ENCODE measurements at places on chromosomes 12 and 14.

GRCh38 chr14:104396682-104397470 lies 182.7 kb upstream of the C14orf180 start:
- DNase-seq, result no peak

- DNase-seq, result no peak
These were observed 186.2 kb upstream of the C14orf180 start for GRCh38 chr14:104393199-104393897.

- DNase-seq, result no peak
These were observed 211.5 kb downstream of the PRKD1 start for GRCh38 chr14:29716150-29716549.

DNA sequence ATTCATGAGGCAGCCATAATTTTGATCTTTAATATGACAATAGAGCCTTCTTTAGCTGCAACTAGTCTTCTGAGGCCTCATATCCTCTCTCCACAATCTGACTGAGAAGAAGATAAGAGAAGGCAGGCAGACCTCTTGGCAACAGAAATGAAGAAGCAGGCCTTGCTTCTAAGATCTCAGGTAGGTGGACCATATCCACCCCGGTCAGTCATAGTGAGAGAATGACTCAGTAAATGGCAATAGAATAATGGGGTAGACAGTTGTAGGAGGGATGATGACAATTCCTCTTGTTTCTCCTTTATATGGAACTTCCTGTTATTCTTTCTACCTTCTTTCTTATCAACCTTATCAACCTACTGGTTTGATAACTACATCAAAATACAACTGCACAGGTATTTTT lies 246.7 kb upstream of the G2E3 start:
- no peak for DNase-seq

DNA sequence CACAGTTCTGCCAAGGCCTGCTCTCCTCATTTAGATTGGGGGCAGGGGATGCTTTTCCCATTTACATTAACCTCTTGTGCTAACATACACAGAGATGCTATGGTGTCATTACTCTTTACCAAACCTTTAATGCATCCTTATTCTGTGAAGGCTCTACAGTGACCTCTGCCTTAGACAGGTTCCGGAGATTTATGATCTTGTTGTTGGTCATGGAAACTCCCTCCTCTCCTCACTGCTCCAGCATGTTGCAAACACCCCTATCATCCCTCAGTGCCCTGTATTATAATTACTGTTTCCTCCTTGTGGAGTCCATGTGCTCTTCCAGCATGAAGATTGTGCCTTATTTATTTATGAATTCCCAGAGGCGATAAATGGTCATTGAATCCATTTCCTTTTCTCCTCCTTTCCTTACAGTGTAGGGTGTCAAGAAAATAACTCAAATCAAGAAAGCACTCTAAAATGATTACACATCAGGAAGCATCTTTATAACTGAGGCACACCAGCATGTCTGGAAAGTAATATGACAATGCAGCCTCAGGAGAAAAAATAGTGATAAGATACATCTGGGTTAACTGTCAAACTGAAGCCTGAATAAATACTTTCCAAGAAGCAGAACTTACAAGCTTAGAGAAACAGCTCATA lies 37.8 kb downstream of the RTN1 start:
- no peak for DNase-seq

DNA sequence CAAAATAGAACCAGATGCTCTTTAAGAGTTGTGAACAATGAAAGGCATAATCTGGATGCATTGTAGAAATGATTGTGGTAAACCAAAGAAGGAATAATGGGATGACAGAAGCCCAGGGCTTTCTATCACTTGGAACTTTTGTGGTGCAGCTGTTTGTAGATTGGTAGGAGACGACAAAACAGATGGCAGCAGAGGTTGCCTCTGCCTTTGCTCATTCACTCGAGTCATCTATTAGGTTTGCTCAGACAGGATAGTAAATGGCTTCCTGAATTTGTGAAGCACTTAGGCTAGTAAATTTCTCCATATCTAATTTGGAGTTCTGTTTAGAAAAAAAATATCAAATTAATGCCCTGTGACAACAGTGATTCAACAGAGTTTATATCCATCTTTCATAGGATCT lies 78.4 kb downstream of the FGD4 start:
- no peak for DNase-seq

- DNase-seq, result no peak
These were observed 48.5 kb downstream of the PHLDA1 start for GRCh38 chr12:75982979-75983660.

DNA sequence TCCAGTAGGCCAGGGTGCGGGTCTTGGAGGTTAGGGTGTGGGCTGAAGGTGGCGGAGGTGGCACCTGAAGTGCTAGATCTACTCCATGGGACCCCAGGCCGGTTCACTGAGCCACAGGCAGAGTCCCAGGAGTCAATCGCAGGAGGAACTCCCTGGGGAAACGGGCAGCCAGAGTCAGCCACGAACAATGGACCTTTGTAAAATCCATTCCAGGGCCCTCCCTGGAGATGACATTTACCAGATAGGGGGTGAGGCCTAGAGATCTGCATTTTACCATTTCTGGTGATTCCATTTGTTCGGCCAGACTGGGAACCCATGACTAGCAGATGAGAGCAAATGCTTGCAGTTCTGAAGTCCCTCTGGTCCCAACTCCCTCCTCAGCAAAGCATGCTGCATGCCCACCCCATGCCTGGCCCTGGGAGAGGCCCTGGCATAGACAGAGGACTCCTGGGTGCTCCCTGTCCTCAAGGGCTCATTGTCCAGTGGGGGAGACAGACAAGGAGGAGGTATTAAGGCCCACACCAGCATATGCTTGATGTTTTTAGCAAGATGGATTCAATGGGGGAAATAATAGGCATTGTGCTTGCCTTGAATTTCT lies 115.5 kb downstream of the EML1 start:
- DNase-seq, result no peak

GRCh38 chr14:106442857-106443256 lies 916.5 kb downstream of the TMEM121 start:
- DNase-seq, result peak; percentile 15

DNA sequence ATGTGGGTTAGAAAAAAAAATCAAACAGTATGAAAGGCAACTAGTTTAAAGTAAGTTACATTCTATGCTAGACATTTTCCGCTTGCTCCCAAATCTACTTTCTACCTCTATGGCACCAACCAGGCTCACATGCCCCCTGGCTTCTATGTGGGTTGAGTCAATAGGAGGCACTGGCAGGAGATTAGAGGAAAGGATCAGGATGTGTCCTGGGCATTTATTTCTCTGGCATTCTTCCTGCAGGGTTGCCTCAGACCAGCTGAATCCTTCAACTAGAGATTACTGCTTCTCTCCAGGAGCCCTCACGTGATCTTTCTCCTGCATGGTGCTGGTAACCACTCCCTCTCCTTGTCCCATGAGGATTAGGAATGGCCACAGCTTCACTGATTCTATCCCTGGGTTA lies 14.9 kb upstream of the CCDC60 start:
- DNase-seq, result no peak

DNA sequence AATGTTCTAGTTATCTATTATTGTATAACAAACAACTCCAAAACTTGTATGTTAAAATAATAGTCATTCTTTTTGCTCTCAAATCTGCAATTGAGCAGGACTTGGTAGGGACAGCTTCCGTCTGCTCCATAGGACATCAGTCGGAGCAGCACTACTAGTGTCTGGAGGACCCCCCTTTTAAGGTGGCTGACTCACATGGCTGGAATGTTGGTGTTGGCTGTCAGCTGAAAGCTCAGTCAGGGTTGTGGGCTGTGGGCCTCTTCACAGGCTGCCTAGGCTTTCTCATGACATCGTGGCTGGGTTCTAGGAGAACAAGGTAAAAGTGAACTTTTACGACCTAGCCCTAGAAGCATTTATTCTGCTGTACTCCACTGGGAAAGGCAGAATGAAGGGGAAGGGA lies 160.6 kb downstream of the ANO4 start:
- no peak for DNase-seq

DNA sequence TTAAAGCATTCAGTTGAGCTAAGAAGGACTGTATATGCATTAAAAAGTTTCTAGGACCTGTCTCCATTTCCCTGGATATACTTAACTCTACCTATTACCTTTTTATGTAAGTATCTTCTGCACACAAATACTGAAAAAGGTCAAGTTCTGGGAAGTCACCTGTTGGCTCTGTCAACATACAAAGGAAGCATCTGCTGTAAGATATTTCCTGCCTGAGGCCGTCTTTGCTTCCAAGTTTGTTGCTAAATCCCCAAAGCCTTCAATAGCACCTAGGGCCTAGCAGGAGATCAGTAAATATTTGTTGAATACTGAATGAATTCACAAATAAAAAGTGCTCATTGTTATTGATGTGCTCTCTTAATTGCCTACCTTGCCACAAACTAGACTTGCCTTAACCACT lies 188.4 kb downstream of the DUSP6 start:
- DNase-seq, result no peak

DNA sequence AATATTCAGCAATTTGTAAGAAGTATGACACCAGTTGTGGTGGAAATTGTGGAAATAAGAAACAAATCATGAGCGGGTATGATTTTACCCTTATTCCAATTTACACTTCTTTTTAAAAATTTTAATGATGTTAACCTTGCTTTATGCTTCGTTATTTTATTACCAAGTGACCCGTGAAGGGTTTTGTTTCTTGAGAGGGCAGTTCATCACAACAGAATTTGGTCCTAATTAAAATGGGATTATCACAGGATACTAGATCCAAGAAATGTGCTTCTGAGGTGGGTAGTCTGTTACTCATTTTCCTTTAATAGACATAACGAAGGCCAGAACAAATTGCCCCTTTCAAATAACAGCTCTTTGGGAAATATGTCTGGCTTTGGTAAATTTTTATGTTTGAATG lies 25.5 kb upstream of the RASSF8 start:
- no peak for DNase-seq

DNA sequence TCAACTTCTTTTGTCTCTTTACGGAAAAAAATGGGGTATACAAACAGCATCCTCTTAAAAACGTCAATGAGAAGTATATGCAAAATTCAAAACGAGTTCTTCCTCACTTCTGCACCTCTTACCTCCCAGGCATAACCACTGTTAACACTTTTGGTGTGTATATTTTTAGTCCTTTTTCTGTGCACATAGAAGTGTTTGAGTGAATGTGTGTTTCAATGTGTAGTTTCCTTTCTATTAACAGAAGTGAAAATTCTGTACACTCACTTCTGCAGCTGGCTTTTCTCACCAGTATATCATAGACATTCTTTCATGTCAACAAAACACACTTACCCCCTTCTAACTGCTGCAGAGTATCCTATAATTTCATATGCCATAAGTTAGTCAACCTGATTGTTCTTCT lies 5.4 kb downstream of the UBR7 start:
- no peak for DNase-seq

All from stimulated activated CD4-positive, alpha-beta T cell treated with anti-CD3 and anti-CD28 coated beads, Interleukin-12 subunit alpha, Interleukin-12 subunit beta, amount 100 ng/mL, for 48 hours (primary cell).